ENCODE measurements at places on chromosomes 16 and 17.

DNA sequence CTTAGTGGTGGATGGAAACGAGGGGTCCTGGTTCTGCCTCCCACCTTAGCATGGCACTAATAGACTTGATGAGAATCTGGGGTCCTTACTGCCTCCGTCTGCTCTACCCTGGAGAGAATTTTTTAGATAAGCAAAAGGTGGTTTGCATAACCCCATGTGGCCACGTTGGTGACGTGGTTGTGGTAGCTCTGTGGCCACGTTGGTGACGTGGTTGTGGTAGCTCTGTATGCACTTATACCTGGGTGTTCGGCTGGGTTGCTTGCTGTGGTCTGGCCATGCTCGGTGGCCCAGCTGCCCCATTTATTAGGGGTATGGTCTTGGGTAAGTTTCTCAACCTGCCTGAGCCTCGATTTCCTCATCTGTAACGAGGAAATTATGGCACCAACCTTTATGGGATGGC, 13.0 kb downstream of the SPIRE2 start:
- no peak for DNase-seq

GRCh38 chr16:57611181-57611580, 17.2 kb upstream of the ADGRG1 start:
- no peak for DNase-seq

- no peak for DNase-seq
These were observed 497.7 kb upstream of the CDH11 start for GRCh38 chr16:65619606-65620005.

GRCh38 chr17:21280081-21280518, 4.4 kb upstream of the MAP2K3 start:
- DNase-seq: peak; percentile 92

GRCh38 chr16:78490847-78491246, 391.4 kb downstream of the WWOX start:
- DNase-seq: no peak

DNA sequence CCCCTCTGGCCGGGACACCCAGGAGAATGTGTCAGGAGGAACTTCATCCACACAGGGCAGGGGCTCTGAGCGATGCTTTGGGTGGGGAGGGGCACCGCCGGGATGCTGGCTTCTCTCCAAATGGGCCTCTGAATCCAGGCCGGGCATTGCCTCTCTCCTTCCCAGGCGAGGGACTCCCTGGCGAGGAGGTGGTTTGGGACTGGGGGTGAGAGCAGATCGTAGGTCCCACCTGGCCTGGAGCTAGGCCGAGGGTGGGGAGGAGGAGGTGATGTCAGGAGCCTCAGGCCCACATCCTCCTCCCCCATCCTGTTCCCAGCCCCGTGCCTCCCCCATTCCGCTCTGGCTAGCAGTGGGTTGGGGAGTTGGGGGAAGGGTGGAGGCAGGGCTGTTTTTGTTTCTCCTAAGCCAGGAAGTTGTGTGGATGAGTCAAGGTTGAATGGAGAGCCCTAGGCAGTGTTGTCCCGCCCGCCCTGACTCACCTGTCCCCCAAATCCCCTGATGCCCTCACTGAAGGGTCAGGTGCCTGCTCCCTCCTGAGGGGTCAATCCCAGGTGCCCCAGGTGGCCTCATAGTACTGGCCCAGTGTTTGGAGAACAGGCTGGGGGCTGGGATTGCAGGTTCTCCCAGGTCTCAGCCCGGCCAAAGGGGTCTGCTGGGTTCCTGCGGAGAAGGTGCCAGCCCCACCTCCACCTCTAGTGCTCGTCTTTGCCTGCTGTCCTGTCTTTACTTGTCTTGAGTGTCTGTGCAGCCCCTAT, 2.8 kb downstream of the GRB7 start:
- no peak for DNase-seq

DNA sequence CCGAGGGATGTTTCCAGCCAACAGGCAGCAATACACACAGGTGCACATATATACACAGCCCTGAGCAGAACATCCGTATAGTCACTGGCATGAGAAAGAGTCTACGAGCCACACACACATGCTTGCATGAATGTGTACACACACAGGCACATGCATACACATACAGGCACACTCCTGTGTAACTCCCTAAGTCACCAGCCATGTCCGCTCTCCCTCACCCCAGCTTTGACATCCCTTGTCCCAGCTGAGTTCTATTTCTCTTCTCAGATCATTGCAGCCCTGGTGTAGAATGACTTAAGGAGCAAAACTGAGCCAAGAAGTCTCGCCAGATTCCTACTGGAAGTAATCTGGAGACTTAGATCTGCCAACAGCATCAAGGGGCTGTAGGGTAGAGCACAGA, 13.1 kb downstream of the CDRT4 start:
- no peak for DNase-seq

DNA sequence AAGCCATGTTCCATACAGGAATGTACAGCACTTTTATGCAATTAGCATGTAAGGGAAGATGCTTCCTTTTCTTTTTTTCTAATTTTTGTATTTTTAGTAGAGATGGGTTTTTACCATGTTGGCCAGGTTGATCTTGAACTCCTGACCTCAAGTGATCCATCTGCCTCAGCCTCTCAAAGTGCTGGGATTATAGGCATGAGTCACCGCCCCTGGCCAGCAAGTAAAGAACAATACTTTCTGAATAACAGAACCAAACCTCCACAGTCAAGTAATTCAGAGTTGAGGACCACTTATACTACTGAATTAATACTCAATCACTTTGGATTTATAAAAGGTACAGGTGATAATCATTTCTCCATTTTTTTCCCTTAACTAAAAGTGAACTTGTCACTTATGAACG, 13.0 kb downstream of the C16orf87 start:
- DNase-seq: no peak

GRCh38 chr17:8894202-8894671, 26.8 kb upstream of the PIK3R6 start:
- DNase-seq: no peak

DNA sequence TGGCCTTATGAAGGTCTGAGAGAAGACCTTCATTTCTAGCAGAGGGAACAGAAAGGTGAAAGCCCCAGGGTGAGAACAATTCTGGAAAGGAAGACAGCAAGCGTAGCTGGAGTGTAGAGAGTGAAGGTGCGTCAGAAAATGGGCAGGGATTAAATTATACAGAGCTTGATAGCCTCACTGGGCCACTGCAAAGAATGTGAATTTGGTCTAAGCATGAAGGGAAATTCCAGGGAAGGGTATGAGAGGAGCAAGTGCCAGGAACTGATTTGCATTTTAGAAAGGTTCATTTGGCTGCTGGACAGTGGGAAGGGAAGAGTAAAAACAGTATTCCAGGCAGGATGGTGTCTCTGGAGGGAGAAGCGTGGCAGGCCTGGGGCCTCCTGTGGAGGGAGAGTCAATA, 274.1 kb upstream of the ASIC2 start:
- no peak for DNase-seq

GRCh38 chr17:34171245-34171818, 83.8 kb upstream of the CCL2 start:
- no peak for DNase-seq

- DNase-seq: peak; percentile 100
These were observed 72.2 kb downstream of the ZNF778 start for GRCh38 chr16:89289428-89290395.

DNA sequence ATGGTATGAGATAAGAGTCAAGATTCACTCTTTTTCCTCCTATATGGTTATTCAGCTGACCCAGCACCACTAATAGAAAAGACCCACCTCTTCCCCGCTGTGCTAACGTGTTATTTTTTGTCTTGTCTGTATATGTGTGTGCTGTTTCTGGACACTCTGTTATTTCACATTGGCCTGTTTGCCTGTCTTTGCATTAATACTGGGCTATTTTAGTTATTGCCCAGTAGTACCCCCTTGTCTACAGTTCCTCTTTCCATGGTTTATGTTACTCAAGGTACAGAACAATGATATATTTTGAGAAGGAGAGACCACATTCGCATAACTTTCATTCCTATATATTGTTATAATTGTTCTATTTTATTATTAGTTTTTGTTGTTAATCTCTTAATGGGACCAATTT, 74.0 kb upstream of the SIAH1 start:
- no peak for DNase-seq

- no peak for DNase-seq
These were observed 2.2 kb downstream of the TMEM204 start for GRCh38 chr16:1535391-1536291.

GRCh38 chr16:24580665-24581064, 41.3 kb downstream of the RBBP6 start:
- DNase-seq: no peak

- no peak for DNase-seq
These were observed 207.0 kb upstream of the COX10 start for GRCh38 chr17:13862346-13862745.

DNA sequence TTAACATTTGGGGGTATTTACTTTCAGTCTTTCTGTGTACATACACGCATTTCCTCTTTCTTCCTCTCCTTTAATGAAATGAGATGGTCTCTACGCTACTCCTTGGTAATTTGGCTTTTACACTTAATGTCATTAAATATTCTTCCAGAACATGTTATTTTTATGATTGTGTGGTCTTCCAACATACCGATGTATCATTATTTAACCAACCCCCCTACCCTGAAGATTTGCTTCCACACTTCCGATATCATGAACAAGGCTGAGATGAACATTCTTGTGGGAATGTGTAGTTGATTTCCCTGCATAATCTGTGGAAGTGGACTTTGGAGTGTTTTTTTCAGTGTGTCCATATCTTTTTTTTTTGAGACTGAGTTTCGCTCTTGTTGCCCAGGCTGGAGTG, 2.3 kb upstream of the PGS1 start:
- no peak for DNase-seq

DNA sequence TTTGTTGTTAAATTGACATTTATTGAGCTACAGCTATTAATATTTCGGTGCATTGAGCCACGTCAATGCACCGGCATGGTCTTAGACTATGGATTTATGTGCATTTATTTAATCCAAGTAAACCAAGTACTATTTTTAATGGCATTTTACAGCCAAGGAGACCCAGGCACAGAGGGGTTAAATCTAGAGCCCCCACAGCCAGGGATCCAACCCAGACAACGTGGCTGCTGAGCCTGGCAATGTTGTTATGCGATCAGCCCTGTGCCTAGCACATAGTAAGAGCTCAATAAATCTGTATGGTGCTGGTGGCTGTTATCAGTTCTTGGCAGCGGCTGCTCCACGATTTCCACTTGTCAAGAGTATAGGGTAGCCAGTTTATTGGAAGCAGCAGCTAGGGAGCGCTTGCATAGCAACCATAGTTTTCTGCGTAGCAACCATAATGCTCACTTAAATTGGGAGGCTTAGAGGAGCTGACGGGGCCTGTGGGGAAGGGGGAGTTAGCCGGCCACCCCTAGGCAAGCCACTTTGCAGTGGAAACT, 541 bp upstream of the RBBP6 start:
- DNase-seq: no peak

DNA sequence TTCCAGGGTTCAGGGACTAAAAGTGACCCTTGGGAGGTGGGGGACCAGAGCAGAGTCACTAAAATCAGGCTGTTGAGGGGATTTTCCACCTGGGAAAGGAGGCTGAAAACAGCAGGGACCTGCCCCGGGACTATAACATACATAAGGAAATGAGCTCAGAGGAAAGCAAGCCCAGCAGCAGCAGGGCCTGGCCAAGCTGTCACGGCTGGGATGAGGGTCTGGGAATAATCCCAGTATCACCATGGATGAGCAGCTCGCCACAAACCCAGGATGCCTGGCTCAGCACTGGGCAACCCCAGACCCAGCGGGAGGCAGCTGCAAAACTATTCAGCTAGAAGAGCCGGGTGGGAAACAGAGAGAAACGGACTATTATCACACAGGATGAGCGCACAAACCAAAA, 72.4 kb downstream of the RPH3AL start:
- DNase-seq: no peak

DNA sequence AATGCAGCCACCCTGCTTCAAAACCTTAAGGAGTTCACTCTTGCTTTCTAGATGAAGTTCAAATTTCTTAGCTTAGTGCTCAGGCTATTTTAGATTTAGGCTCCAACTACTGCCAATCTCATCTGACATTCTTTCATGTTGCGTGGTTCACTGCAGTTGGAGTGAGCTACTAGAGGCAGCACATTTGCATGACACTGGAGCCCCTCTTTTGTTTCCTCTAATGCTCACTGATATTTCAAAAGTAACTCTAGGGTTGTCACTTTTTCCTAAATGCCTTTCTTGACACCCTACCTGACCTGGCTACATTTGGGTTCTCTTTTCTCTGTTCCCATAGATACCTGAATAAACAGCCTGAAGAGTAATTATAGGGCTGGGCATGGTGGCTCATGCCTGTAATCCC, 586.5 kb upstream of the GOT2 start:
- no peak for DNase-seq

- no peak for DNase-seq
These were observed 102.8 kb upstream of the PLCG2 start for GRCh38 chr16:81676066-81676882.

DNA sequence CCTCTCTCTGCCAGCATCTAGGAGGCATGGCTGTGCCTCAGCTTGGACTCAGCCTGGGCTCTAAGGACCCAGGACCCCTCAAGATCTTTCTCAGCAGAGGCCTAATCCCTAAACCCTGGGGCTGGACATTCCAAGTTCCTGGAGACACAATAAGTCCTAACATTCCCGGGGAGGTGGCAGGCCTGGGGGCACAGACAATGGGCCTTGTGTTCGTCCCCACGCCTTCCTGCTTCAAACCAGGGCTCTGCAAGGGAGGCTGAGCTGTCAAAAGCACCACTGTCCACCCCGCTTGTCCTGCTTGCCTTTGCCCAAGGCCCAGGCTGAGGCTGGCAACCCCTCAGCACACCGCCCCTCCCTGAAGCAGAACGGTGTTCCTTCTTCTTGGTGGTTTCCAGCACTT, 13.7 kb downstream of the SDK2 start:
- DNase-seq: no peak
